Inflammatory macrophage treated with lipopolysaccharide for 4 hours (primary cell): ENCODE measurements at places on chromosomes 2 and 18.
A peak's percentile ranks its signal among the peaks of the same experiment; 100 is the strongest.

GRCh38 chr2:98731894-98732349, 990 bp upstream of the MGAT4A start:
- DNase-seq: peak; percentile 26

GRCh38 chr2:240760576-240761246, 59.3 kb downstream of the KIF1A start:
- DNase-seq: no peak

- no peak for DNase-seq
Measured at GRCh38 chr2:50004667-50005066, 850.4 kb upstream of the FSHR start.

DNA sequence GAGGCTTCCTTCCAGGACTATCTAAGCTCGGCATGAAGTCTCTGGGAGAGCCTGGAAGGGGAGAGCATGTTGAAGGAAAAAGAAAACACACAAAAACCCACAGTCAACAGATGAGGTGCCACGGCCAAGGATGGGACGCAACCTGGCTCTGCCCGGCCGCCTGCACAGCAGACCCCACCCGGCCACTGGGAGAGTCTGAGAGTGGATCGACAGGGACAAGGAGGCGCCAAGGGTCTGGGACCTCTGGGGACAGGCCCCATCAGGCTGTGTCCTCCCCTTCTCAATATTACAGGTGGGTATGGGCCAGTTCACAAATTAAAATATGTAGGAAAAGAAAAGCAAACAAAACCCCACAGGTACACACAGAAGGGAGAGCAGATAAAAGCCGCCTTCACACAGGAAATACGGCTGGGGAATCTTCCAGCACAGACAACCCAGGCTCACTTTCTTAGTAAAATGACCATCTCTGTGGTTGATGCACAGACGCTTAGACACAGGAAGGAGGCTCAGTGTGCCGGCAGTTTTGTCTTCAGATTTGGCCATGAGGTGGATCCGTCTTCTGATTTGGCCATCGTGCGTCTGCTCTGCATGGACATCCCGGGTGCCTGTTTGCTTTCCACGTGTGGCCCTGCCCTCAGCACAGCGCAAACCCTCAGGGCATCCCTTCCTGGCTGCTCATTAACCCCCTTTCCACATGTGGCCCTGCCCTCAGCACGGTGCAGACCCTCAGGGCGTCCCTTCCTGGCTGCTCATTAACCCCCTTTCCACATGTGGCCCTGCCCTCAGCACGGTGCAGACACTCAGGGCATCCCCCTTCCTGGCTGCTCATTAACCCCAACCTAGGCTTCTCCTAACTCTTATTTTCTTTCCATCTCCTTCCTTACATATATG, 138.4 kb downstream of the EIPR1 start:
- no peak for DNase-seq

DNA sequence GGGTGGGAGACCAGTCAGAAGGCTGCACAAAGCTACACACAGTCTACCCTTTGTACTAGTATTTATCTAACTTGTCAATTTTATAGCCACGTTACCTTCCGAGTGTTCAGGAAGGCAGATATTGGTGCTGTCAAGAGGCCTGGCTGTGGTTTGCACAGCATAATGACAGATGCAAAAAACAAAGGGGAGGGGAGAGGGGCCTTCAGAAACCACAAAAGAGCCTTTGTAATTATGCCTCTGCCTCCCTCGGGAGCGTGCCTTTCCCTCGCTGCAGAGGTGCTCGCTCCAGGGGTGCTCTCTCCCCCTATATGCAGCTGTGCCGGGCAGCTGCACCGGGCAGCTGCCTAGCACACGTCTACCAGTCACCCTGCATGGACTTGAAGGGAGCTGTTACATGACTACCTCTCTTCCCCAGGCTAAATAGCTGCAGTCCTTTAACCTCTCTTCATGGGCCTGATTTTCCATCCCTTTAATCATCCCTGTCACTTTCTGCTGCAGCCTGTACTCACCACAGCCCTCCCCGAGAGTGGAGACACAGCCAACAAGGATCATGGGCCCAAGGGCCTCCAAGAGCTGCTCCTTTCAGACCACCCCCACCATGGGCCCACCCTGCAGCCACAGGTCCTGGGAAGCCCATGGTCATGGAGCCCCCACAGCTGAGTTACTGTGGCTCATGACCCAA, 168.4 kb upstream of the PKDCC start:
- DNase-seq: no peak

- no peak for DNase-seq
Measured at GRCh38 chr2:185245806-185246205, 492.8 kb upstream of the FSIP2 start.

DNA sequence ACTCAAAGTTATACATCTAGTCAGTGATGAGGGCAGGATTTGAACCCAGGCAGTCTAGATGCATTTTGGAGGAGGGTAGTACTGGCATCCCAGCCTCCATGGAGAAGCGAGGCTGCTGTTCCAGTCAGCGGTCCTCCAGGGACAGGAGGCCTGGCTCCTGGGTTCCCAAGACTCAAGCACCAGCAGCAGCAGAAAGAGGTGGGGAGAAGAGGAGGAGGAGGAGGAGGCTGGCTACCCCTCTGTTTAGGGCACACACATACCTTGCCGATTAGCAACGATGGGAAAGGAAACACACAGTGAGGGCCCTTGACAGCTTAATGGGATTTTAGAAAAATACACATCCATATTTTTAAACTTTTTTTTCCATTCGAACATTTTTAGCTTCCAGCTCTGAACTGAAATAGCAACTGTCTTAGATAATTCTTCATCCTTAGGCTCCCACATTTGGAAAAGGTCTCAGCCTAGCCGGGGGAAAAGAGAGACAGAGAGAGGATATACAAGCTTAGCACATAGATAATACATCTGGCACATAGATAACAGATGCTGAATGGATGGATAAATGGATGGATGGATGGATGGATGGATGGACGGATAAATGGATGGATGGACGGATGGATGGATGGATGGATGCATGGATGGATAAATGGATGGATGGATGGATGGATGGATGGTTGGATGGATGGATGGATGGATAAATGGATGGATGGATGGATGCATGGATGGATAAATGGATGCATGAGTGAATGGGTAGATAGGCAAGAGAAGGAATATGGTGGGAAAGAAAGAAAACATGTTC, 87.9 kb downstream of the LBH start:
- DNase-seq: no peak
